Activated T-helper 1 cell treated with anti-CD3 and anti-CD28 coated beads, Interleukin-12 subunit alpha, Interleukin-12 subunit beta, Interleukin-2, Interleukin-4 antibody, amounts not matched to agents 30 ng/mL and 10 ng/mL and 1 ng/mL, durations not matched to agents 14 hours and 24 hours and 36 hours (primary cell): ENCODE measurements at places on chromosomes 12 and 14. TPM values are rescaled to one million over a fixed set of nuclear protein-coding genes. Genes with fewer than 3 reads are reported as not detected.

DNA sequence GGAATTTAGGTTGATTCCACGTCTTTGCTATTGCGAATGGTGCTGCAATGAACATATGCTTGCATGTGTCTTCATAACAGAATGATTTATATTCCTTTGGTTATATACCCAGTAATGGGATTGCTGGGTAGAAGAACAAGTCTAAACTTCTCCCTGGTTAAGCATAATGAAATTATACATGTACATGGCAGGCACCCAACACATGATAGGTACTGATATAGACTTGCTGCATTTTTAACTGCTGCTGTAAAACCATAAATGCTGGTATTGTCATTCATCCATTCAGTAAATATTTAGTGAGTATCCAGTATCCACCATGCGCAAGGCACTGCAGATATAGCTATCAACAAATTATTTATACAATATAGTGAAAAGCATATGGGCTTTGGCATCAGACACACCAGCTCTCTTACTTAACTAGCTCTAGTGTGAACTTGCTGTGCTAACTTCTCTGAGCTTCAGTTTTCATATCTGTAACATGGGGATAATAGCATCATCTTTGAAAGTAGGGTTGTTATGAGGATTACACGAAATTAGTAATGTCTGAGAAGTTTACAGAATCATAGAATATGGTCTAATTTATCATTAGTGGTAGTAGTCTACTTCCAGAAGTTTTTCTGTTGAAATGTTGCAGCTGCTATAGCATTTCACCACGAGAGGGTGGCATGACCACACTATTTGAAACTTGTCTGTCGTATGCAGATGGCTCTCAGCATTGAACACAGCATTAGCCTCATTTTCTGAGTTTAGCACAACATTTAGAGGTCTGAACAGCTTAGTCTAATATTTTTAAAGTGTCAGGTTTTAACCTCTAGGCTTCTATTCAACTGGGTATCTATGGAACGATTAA is 32.0 kb upstream of the SEL1L start:
- H3K27ac ChIP-seq, result no peak overlapping the region
- no peaks in the 10 kb centered on the region for H3K4me1 ChIP-seq
- H3K4me3 ChIP-seq, result no peak overlapping the region
- H3K27me3 ChIP-seq, result no peaks in the 10 kb centered on the region
- DNase-seq, result no peak
- no peaks in the 10 kb centered on the region for H3K36me3 ChIP-seq

DNA sequence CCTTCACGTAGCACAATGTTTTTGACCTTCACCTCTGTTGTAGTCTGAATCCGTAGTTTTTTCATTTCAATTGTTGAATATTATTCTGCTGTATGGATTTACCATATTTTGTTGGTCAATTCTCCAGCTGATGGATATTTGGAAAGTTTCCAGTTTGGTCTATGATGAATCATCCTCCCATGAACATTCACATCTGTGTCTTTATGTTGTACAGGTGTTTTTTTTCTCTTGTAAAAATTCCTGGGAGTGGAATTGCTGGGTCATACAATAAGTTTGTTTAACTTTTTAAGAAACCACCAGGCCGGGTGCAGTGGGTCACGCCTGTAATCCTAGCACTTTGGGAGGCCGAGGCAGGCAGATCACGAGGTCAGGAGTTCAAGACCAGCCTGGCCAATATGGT is 36.7 kb upstream of the GNG2 start:
- H3K4me1 ChIP-seq, result no peaks in the 10 kb centered on the region
- no peak for DNase-seq
- H3K27ac ChIP-seq, result no peak overlapping the region
- H3K27me3 ChIP-seq, result peaks cover 8% of the 10 kb centered on the region
- no peaks in the 10 kb centered on the region for H3K36me3 ChIP-seq

DNA sequence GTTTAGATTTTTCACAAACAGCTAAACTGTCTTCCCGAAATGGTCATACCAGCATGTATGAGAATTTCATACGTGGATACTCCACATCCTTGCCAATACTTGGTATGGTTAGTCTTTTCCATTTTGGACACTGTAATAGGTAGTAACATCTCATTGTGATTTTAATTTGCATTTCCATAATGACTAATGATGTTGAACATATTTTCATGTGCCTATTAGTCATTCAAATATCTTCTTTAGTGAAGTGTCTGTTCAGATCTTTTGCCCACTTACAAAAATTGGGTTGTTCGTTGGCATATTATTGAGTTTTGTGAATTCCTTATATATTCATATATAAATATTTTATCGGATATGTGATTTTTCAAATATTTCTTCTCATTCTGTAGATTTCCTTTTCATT is 78.0 kb upstream of the GNG2 start:
- peaks cover 9% of the 10 kb centered on the region for H3K4me1 ChIP-seq
- no peak overlapping the region for H3K4me3 ChIP-seq
- H3K27me3 ChIP-seq, result peaks cover 27% of the 10 kb centered on the region
- no peaks in the 10 kb centered on the region for H3K36me3 ChIP-seq

GRCh38 chr14:83462759-83463158 is 1929.1 kb upstream of the SEL1L start:
- no peak for DNase-seq
- H3K36me3 ChIP-seq, result no peaks in the 10 kb centered on the region
- H3K27me3 ChIP-seq, result no peaks in the 10 kb centered on the region
- no peak overlapping the region for H3K27ac ChIP-seq
- H3K4me3 ChIP-seq, result no peak overlapping the region

GRCh38 chr12:115897729-115898128 is 379.8 kb downstream of the MED13L start:
- H3K4me1 ChIP-seq, result no peaks in the 10 kb centered on the region
- peaks cover 3% of the 10 kb centered on the region for H3K27me3 ChIP-seq
- no peak for DNase-seq

- DNase-seq, result no peak
- no peaks in the 10 kb centered on the region for H3K4me1 ChIP-seq
- H3K4me3 ChIP-seq, result no peak overlapping the region
- H3K27ac ChIP-seq, result no peak overlapping the region
- H3K27me3 ChIP-seq, result no peaks in the 10 kb centered on the region
- no peaks in the 10 kb centered on the region for H3K36me3 ChIP-seq
Measured at GRCh38 chr12:40287369-40287975, 62.7 kb downstream of the LRRK2 start.

GRCh38 chr12:114439261-114439683 is 33.3 kb upstream of the TBX5 start:
- H3K27ac ChIP-seq, result no peak overlapping the region
- H3K4me1 ChIP-seq, result no peaks in the 10 kb centered on the region
- H3K36me3 ChIP-seq, result no peaks in the 10 kb centered on the region
- no peak for DNase-seq
- no peak overlapping the region for H3K4me3 ChIP-seq

- H3K4me1 ChIP-seq, result peaks cover 48% of the 10 kb centered on the region
- no peak for DNase-seq
Measured at GRCh38 chr14:102373110-102373509, 10.4 kb downstream of the TECPR2 start.

GRCh38 chr12:112182499-112182898 is 57.1 kb downstream of the TRAFD1 start:
- peaks cover 13% of the 10 kb centered on the region for H3K4me1 ChIP-seq
- H3K27me3 ChIP-seq, result no peaks in the 10 kb centered on the region
- H3K36me3 ChIP-seq, result peaks cover 21% of the 10 kb centered on the region
- no peak overlapping the region for H3K4me3 ChIP-seq
- no peak for DNase-seq

DNA sequence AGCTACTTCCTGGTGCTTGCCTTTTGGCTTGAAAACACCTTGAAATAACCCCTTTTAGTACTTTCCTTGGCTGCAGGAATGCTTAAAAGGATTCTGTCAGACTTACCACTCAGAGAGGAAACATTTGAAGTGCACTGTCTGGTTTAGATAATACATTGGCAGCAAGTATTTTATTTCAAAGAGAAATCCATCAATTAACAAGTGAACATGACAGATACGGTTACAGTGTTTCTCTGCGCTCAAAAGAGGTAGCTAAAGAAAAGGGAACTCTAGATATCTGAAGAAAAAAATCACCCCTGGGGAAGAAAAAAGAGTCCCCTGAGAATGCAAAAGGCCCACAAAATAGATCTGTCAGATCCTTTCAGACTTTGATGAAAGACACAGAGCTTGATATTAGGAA is 421.9 kb downstream of the LRFN5 start:
- no peaks in the 10 kb centered on the region for H3K36me3 ChIP-seq
- H3K27ac ChIP-seq, result no peak overlapping the region
- DNase-seq, result no peak
- H3K4me3 ChIP-seq, result no peak overlapping the region
- H3K4me1 ChIP-seq, result no peaks in the 10 kb centered on the region

- no peaks in the 10 kb centered on the region for H3K4me1 ChIP-seq
- DNase-seq, result no peak
- no peak overlapping the region for H3K4me3 ChIP-seq
- peaks cover 19% of the 10 kb centered on the region for H3K27me3 ChIP-seq
- no peak overlapping the region for H3K27ac ChIP-seq
Measured at GRCh38 chr12:25424211-25424731, 128.8 kb downstream of the LMNTD1 start.

DNA sequence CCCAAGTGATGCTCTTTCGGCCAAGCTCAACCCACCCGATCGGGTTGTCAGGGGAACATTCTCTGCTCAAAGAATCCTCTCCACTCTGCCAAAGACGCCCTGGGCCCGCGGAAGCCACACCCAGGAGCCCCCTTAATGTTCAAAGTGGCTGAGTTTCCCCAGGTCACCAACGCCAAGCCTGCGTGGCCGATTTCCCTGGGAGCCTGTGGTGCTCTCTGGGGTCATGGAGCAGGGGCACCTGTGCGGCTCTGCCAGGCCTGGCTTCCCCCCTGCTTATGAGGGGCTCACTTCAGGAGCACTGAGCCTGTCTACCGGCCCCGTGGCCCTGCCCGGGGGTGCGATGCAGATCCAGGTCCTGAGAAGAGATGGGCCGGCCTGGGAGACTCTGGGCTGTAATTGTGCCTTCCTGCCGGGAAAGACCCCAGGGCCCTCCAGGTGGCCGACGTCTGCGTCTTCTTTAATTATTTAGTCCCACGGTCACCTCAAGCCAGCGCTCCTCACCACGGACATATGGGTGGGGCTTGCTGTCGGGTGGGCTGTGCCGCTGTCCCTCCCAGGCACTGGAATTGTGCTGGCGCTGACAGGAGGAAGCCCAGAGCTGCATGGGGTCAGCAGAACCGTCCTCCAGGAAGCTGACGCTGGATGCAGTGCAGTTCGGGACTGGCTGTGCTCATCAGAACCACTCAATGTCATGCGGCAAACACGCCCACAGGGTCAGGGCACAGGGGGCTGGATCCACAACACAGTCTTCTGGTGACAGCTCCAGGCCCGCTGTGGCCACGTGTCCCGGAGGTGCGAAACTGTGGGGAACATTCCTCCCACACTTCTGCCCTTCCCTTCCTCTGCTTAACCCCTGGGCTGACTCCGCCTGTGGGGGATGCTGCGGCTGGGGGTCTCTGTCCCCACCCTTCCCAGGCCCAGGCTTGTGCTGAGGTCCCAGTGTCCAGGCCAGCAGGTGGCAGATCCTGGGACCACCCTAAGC is 267.6 kb upstream of the SFSWAP start:
- no peak overlapping the region for H3K4me3 ChIP-seq
- no peak overlapping the region for H3K27ac ChIP-seq
- no peaks in the 10 kb centered on the region for H3K36me3 ChIP-seq
- no peaks in the 10 kb centered on the region for H3K4me1 ChIP-seq

DNA sequence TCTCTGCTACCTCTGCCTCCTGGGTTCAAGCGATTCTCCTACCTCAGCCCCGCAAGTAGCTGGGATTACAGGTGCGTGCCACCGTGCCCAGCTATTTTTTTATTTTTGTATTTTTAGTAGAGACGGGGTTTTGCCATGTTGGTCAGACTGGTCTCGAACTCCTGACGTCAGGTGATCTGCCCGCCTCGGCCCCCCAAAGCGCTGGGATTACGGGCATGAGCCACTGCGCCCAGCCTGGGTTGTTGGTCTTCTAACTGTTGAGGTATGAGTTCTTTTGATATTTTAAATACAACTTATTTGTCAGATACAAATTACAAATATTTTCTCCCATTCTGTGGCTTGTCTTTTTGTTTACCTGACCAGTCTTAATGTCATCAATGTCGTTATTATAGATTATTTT is 95.9 kb downstream of the PCNX1 start:
- H3K36me3 ChIP-seq, result peaks cover 20% of the 10 kb centered on the region
- no peak overlapping the region for H3K4me3 ChIP-seq
- no peaks in the 10 kb centered on the region for H3K27me3 ChIP-seq
- no peak for DNase-seq

The TMEM132D gene
- not detected in 2 replicates for total RNA-seq

The ASCL1 gene
- total RNA-seq, result 0.08 TPM in 1 of 2 replicates, not detected in the other

The KRT75 gene
- total RNA-seq, result not detected in 2 replicates

The HOXC10 gene
- not detected in 2 replicates for total RNA-seq
